NCI-H345 (cell line): ENCODE measurements at places on chromosomes 2 and 18.

GRCh38 chr2:11945139-11946126 lies 199.0 kb downstream of the LPIN1 start:
- no peak for DNase-seq

DNA sequence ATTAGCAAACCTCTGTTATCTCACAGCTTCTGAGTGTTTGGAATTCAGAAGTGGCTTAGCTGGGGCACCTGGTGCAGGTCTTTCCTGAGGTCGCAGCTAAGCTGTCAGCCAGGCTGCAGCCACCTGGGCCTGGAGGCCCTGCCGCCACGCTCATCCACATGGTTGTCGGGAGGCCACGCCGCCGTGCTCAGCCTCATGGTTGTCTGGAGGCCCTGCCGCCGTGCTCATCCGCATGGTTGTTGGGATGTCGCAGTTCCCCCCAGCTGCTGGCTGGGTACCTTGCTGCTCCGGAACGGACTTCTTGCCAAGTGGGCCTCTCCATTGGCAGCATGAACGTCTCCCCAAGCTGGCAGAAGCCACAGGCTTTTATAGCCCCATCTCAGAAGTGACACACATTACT lies 24.3 kb upstream of the MPPE1 start:
- no peak for DNase-seq

DNA sequence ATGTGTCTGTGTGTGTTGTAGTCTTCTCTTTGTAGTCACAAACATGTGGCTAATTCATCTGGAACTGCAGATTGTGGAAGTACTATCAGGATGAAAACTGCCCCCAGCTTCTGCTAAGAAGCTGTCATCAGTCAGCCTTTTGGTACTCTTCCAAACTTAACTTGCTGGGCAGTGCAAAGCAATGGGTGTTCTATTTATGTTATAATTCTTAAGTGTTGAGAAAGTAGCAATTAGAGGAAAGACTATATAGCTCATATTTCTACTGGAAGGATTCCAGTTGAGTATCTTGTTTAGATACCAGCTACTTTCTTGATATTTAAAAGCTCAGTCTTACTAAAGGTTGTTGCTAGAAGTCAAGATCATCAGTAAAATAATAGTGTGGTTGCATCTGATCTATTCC lies 52.1 kb downstream of the SLC38A11 start:
- no peak for DNase-seq

DNA sequence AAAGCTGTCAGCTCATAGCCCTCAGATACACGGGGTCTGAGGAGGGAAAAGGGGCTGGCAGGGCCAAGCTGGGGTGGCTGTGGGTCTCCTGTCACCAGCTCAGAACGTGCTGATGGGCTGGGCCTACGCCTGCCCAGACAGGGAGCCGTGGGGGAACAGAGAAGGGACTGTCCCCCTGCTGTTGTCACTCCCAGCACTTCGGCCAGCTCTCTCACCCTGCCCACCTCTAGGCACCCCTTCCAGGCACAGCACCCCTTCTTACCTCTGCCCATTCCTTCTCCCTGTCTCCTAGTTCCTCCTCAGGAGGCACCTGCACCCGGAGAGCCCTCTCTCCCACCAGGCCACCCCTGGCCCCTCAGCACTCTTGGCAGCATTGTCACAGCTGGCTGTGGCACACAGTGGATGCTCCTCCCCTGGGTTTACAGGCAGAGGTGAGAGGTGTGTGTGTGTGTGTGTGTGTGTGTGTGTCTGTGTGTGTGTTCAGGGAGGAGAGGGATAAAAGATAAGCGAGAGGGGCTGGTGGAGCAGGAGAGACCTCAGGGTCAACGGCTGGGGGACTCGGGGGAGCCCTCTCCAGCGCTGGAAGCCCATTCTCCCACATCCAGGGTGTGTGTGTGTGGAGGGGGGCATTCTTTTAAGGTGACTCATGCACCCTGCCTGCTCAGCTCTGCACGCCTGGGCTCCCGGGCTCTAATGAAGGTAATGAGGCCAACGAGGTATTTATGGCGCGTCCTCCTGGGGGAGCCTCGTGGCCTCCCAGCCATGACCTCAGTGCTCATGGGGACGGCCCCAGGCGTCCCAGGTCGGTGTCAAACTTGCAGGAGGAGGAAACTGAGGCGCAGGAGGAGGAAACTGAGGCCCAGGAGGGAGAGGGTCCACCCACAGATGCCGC lies 66.1 kb upstream of the SMAD7 start:
- no peak for DNase-seq

DNA sequence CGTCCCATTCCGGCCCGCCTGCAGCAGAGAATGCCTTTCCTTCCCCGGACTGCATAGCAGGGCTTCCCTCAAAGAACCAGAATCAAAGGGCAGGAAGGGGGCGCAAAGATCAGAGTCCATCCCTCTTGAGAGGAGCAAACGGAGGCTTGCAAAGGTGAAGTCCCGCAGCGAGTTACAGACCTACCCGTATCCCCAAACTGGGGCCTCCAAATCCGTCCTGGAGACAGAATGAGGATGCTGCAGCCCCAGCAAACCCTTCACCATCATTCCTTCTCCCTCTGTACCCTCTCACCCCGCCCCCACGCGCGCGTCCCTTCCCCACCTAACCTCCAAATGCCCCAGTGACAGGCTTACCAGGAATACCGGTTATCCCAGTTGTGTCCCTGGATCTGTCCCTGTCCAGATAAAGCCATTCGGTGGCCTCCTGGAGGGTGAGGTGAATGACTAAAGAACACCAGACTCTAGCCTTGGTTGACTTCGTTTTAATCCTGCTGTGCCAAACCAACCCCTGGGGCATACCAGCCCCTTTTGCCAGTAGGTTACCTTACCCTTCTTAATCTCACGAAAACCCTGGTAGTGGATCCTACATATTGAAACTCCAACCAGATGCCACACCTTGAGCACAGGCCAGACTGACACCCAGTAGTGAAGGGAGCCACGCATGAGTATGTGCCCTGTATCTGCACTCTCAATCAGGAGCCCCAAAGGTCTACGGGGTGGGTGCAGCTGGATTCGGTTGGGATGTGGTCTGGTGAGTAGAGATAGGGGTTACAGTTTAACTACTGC lies 961 bp upstream of the SLC40A1 start:
- DNase-seq: peak; percentile 15
